ENCODE measurements at places on chromosomes 5 and 9. TPM values are rescaled to one million over a fixed set of nuclear protein-coding genes. Genes with fewer than 3 reads are reported as not detected.

Gene IL31RA
- total RNA-seq, result not detected

Gene F2RL2
- total RNA-seq, result not detected

DNA sequence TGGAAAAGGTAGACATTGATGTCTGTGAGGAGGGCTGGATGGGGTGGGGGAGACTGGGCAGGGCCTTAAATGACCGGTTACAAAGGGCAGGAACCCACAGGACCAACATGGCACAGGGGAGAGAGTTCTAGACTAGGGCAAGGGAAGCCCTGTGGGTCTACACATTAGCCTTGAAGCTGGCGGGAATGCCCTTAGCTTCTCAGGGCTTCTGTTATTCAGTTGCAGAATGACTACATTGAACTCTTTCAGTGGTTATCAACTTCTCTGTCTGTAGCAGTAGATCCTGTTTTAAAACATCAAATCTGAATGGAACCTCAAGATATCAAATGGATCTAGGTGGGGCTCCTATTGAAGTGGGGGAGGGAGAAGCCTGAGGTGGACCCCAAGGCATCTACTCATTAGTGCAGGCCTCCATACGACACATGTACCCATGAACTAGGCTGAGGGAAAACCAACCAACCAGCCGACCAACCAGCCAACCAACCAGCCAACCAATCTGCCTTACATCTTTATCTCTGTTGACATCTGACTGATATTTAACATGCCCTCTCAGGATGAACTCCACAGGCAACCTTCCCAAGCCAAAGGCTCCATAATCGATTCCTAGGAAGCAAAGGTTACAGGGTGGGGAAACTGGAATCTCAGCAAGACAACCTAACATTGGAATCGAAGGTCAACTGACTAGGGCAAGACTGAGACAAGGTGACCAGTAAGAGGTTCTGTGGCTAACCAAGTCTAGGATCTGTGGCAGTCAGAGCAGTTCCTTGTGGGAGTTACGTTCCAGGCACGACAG lies 48.3 kb downstream of the DAP start:
- no peak for DNase-seq

DNA sequence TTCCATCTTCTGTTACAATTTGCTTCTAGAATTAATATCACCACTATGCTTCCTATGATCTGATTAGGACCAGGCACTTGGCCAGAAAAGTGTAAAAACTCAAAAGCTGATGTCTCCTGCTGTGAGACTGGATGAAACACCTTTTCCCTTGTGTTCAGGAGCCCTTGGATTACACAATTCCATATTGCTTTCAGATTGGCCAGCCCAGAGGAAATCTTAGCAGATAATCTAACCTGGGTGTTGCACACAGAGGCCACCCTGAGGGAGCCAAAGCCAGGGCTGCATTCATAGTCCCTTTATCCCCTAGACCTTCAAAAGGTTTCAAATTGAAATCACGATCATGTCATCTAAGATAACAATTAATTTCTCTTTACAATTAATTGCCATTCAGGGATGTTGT lies 94.1 kb upstream of the SELENOP start:
- DNase-seq, result no peak

DNA sequence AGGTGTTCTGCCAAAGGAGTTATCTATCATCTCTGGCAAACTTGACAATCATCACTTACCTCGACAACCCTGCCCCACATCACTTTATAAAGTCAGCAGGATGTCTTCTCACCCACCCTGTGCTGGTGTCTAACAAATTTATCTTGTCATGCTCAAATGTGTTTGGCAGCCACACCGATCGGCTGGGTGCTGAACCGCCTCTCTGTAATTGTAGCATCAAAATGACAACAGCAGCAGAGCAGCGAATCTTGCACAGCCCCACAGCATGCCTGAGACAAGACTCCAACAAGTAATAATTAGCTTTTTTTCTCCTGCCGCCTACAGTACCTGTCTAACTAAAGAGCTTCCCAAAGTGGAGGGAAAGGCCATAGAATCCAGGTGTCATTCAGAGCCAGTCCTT lies 176.2 kb downstream of the NR3C1 start:
- no peak for DNase-seq

GRCh38 chr9:126461029-126461428 lies 134.4 kb downstream of the MVB12B start:
- no peak for DNase-seq

DNA sequence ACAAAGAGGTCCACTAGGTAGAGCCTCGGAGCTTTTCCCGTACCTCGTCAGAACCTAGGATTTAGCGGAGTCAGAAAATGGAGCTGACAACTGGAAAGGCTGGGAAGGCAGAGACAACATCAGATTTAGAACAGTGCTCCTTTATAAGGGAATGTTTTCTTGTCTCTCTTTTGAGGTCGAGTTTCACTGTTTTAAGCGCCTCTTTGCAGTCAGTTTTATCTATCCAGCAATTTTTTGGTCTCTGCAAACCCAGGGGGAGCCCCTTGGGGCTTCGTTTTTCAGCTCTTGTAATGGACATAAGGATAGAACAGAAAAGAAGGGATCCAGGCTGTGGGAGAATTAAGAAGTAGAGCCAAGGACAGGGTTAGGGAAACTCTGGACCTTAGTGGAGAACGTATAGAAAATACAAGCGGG lies 80.5 kb downstream of the FNBP1 start:
- no peak for DNase-seq

GRCh38 chr5:137296213-137296781 lies 202.8 kb downstream of the SPOCK1 start:
- DNase-seq, result no peak

DNA sequence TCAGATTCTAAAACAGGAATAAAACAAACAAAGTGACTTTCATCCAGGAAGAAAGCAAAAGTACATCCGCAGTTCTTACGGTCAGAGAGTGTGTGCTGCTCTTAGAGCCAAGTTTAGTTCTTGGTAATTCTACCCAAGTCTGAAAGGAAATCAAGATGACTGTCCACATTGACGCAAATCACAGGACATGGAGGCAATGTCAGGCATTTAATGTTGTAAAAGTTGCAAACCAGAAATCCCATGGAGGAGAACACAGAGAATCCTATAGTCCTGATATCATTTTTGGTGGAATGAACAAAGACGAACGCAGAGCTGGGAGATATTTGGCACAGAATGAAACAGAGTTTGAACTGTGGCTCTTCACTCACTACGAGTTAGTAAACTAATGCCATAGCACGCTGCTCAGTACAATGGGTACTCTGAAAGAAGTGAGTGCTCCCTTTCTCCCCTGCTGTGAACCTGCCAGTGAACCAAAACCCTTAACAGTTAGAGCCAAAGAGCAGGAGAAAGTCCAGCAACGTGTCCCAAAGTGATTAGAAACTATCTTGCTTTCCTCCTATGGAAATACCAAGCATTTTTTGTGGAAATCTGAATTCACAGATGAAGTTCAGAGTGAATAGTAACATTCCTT lies 74.3 kb downstream of the MUSK start:
- DNase-seq, result no peak

- no peak for DNase-seq
Observed at GRCh38 chr9:130220352-130220751, 45.2 kb upstream of the HMCN2 start.
